ENCODE measurements at places on chromosomes 16 and 17. TPM values are rescaled to one million over a fixed set of nuclear protein-coding genes. Genes with fewer than 3 reads are reported as not detected.

The PIRT gene
- total RNA-seq = not detected

The SOX8 gene
- 0.58 TPM for total RNA-seq

The AHSP gene
- total RNA-seq = not detected

The HOXB3 gene
- 2.0 TPM for total RNA-seq

The MYH3 gene
- total RNA-seq = 3.2 TPM

The POLR3K gene
- total RNA-seq = 56.0 TPM

The C1QTNF1 gene
- total RNA-seq = 0.14 TPM
